ENCODE measurements at places on chromosomes 1 and 21.

DNA sequence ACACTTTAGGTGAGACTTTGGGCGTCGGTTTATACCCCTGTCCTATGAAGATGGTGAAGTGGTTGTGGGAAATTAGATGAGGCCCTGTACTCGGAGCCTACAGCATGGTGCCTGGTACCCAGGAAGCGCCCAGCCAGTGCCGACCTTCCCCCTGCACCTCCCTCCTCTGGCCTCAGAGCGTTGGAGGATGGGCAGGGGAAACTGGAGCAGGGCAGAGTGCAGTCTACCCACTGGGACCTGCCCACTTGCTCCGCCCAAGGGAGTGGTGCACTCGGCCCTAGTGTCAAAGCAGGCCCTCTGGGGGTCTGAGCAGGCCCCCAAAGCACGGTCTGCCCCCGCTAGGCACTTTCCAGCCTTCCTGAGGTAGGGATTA, 13.0 kb upstream of the TTC22 start:
- no peak for DNase-seq

DNA sequence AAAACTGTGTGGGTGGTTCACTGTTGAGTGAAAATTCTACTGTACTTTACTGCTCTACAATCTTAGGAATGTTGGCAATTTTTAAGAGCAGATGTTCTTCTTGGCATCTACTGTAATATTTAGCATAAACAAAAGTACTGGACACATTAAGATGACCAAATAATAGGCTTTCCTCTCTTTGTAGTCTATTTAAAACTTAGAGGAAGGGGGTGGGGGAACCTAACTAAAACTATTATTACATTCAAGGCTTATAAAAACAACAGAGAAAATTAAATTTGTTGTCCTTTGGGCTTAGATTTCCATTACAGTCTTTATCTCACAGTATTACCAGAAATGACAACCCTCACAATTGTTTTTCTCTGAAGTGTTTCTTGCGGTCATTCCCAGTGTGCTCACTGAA, 181.2 kb downstream of the PLPPR4 start:
- DNase-seq: no peak

- DNase-seq: no peak
These were observed 3.4 kb upstream of the CHD5 start for GRCh38 chr1:6183520-6183989.

DNA sequence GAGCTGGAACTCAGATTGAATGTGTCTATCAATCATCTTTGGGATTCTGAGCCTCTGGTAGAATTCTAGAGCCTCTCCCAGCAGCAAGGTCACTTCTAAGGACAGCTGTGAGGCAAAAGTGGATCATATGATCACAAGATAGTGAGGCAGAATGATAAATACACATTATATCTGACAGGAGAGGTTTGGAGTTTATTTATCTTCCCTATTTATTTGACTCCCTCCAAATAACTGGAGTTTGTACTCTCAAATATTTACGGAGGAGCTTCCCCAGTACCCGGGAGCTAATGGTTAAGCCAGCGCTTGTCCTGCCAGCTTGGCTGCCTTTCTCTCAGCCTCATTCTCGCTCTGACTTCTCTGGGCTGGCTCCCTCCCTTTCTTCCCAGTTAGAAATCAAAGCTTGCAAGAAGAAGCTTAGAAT, 2.3 kb downstream of the HMGCS2 start:
- DNase-seq: no peak

DNA sequence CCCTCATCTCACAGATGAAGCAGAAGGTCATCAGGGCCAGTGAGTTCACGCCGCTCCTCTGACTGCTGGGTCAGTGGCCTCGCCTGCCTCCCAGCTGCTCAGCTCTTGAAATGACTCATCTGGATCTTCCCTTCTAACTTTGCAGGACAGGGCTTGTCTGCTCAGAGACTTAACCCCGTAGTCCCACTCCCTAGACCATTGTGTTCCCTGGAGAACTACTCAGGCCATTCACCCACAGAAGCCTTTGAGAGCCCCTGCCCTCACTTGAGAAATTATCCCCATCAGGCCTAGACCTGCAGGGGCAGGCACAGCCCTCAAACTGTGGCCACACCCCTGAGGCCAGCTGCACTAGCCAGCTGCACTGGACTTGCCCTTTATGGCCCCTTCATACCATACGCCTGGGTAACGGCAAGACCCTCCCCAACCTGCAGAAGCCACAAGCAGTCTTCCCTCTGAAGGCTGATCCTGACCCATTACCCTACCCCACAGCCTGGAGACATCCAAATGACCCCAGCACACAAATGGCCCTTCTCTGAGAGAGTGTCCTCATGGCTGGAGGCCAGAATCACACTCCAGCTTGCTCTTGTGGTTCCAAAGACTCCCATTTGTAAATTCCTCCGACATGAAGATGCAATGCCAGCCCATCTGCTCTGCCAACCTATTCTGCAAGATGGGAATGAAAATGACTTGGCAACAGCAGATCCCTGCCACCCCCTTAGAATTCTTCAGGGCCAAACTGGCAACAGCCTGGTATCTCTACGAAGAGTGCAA, 33.2 kb downstream of the RCSD1 start:
- DNase-seq: no peak

DNA sequence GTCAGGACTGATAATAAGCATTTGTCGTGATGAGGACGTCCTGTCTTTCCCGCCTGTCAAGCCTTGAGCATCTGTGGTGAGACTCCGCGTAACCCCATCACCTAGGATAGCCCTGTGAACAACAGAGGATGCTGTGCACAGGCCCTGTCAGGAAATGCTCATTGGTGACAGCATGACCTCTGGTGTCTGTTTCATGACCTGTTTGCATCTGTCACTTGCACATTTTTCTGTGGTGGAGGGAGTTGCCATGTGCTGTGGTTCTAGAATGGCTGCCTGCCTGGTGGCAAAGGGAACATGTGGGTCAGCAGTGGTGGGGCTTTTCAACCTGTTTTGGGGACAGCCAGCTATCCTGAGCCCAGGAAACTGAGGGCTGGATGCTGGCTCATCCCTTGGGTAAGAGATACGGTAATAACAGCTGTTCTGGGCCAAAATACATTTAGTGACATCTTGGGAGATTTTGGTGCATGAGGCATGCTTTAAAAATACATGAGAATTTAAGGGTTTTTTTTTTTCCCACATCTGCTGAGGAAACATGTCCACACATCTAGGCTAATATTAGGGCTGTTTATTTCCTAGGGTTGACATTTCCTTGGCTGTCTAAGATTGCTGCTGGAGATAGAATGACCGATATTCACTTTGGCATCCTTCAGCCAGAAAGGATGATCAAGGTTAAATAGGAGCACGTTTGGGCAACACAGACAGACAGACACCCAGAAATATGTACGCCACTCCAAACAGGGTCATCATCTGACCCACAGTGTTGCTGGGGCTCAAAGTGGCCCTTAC, 52.9 kb downstream of the KCNC4 start:
- DNase-seq: peak; percentile 39

DNA sequence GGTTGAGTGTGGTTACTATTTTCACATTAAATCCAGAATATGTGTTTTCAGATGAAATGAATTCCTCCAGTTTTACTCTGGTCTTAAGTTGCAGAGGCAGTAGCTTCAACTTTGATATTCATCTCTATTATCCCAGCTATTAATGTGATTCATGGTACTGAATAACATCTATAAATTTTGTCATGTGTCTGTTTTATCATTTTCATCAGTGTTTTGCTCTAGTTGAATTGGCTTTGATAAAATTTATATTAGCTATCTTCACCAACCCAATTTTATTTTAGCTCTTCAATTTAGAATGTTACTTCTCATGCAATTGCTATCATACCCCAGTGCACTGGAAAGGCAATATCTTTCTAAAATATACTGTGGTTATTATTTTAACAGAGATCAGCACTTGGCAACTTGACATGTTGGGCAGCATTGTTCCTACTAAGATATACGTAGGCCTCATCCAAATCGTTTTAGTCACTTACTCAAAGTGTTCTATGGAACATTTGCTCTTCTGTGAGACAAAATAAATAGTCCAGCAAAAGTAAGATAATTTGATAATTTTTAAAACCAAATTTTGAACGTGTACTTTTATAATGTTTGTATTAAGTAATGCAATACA, 184.3 kb downstream of the NCAM2 start:
- no peak for DNase-seq

DNA sequence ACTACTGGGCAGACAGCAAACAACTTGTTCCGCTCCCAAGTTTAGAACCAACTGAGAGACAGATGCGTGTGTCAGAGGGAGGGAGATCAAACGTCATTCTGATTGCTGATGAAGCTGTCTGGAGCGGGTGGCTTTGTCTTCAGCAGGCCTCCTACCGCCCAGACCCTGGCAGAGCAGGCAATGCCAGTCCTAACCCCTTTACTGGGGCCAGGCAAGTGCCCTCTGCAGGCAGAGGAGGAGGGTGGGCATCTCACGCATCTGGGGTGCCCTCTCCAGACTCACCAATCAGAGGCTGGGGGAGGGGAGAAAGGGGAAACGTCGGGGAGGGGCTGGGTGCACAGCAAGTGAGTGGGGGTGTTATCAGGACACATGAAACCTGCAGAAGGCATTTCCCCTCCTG, 126.6 kb downstream of the ACTL8 start:
- no peak for DNase-seq

DNA sequence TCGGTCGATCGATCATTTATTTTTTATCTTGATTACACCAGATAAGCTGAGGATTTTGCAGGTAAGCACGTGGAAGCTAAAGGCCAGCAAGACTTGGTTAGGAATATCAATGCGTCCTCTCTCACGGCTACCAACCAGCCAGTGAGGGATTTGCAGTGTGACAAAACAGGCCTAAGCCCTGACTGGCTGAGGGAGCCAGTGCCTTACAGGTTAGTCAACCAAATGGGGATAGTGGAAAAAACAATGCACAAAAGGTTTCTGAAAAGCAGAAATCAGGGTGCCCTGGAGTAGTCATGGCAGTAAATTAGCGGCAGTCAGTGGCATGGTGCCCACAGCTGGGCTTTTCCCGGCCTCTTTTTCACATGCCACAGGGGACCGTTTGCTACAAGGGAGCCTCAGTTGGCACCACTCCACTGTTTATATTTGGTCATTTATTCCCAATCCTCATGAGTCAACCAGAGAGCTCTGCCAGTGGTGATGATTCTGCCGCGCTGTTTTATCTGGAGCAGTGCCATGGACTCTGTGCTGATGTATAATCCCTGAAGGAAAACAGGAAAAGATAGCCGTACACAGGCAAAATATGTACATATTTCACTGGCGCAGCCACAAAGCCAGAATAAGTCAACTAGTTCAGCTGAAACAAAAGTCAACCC, 167.6 kb downstream of the RHOU start:
- DNase-seq: no peak

- DNase-seq: peak; percentile 13
These were observed 678.0 kb upstream of the USP24 start for GRCh38 chr1:55893155-55893554.

- DNase-seq: no peak
These were observed 47.4 kb downstream of the CAMTA1 start for GRCh38 chr1:6832531-6833188.

DNA sequence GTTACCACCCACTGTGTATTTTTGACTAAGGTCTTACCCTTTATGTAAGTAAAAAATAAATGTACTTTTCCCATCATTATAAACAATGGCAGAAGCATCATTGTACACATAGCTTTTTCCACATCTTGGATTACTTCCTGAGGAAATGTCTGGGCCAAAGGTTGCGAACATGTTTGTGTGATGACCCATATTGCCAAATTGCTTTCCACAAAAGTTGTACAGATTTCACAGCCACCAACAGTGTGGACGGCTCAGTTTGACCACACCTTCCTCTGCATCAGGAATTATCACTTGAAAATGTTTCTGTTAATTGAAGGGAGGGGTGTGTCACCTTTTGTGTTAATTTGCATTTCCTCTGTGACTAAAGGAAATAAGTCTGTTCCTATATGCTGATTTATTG, 25.7 kb downstream of the AKNAD1 start:
- DNase-seq: no peak

DNA sequence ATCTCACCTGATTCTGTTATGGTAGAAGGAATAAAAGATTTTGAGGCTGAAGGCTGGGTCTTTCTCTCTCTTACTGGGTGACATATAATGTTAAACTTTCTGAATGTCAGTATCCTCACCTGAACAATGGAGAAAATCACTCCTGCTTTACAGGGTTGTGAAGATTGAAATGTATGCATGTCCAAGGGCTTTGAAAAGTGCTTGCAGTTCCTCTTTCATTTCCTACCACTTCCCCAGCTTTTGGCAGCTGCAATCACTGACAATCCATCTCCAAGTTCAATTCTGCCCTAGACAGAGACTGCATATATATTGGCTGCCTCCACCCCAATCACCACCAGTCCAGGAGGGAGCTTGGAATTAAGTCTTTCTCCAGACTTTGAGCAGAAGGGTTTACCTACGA, 39.8 kb downstream of the FAM78B start:
- no peak for DNase-seq

GRCh38 chr1:197619008-197619640, 156.2 kb downstream of the DENND1B start:
- no peak for DNase-seq

DNA sequence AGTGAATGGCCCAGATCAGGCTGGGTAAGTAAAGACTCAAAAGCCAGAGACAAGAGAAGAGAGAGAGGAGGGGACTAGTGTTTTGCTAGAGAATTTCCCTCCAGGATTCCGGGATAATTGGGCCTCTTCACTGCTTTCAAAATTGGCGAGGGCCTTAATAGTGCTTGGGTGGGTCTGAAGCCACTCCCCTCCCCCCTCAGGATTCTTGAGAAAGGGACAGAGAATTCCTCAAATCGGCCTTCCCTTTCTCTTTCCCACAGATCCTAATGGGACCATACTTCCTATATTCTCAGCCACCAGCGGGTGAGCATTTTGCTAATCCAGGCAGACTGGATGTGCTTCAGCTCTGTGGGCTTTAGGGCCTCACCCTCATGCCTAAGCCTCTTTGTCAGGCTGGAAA, 11.9 kb downstream of the SFN start:
- DNase-seq: no peak

DNA sequence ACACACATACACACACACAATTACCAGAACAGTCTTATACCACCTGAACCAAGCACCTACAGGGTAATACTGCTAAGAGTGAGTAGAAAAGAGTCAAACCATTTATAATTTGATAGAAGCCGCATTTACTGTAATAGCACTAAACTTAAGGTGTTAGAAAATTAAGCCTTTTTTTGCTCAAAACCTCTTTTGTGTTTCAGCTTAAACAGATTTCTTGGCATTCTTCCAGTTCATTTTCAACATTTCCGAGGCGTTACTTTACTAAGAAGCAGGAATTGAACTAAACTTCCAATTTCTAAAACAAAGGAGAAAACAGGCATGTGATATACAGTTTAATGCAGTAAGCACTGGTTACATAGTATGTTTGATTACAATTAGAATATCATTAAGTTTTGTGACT, 387.2 kb downstream of the NCAM2 start:
- DNase-seq: no peak

GRCh38 chr21:36092681-36093080, 22.9 kb downstream of the CBR1 start:
- DNase-seq: no peak

DNA sequence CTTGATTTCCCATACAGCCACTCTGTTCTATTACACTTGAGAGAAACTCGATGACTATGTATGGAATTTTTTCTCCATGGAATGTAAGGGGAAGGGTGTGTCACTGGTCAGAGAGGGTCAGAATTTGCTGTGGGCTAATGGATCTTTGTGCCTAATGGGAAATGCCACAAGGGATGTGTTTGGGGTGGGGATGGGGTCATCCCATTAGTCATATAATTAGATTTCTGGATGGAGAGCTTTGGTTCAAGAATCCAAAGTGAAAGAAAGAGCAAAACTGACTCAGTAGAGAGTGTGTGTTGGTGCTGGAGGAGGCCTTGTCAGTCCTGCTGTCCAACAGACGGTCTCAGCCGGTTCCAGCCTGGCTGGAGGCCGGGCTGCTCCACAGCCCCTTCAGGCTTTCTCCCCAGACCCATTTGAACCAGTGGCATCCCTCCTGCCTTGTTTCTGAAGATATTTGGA, 86.4 kb downstream of the LAMC2 start:
- DNase-seq: no peak
